ENCODE measurements at places on chromosomes 13 and 19. TPM values are rescaled to one million over a fixed set of nuclear protein-coding genes. Genes with fewer than 3 reads are reported as not detected.

Gene SYMPK
- total RNA-seq: 82.4 TPM

Gene CGB1
- not detected for total RNA-seq

Gene ELSPBP1
- not detected for total RNA-seq

Gene ZNF556
- 0.15 TPM for total RNA-seq

Gene CKM
- not detected for total RNA-seq

Gene SPRY2
- 22.3 TPM for total RNA-seq

Gene THSD1
- 0.60 TPM for total RNA-seq

Gene ZSCAN4
- total RNA-seq: 0.15 TPM

Gene CDC16
- 45.1 TPM for total RNA-seq

Gene RFX2
- 8.9 TPM for total RNA-seq

Gene TEX101
- total RNA-seq: not detected

Gene ATP8A2
- 10.4 TPM for total RNA-seq

Gene RCBTB1
- 15.5 TPM for total RNA-seq

Gene RFXAP
- total RNA-seq: 5.7 TPM

Gene NLRP11
- total RNA-seq: not detected

Gene PSG4
- not detected for total RNA-seq

Gene SHC2
- 21.1 TPM for total RNA-seq

Gene ZNF177
- 6.8 TPM for total RNA-seq

Gene LILRA5
- total RNA-seq: not detected

Gene CEBPG
- total RNA-seq: 58.5 TPM

Gene ZNF813
- total RNA-seq: 2.7 TPM

Measured in motor neuron (in vitro differentiated cells).